ENCODE measurements at places on chromosomes 2 and 18.
A peak's percentile ranks its signal among the peaks of the same experiment; 100 is the strongest.

DNA sequence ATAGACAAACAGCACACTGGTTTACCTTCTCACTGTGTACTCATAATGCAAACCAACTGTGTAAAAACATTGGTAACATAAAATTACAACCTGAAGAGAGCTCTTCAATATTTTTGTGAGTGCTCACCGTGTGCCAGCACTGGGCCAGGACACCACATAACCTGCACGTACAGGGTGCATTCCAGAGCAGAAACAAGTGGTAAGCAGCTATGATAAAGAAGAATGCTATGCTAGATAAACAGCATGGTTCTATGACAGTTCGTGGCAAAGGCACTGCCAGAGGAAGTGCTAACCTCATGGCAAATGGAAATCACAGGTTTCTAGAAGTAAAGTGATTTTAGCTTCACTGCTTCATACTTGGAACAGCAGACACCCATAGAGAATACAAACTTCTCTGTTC lies 343.5 kb downstream of the MTX2 start:
- no peak for DNase-seq

- DNase-seq = no peak
These were observed 14.3 kb upstream of the FAHD2A start for GRCh38 chr2:95388091-95388692.

DNA sequence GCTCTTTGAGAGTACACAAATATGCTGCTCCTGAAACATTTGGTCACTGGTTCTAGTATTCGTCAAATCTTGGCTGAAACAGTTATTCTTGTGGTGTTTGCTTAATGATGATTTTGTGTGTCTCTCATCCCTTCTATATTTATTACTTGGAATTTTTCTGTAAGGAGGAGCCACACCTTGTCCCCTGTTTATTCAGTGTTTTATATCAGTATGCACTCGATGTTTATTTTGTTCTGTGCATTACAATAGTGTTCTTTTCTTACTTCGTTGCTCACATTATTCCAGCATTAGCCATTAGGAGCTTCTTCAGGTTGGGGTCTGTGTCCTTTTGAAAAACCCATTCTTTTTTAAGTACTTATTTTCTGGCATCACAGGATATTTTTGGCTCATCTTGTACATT lies 5.1 kb upstream of the RAMP1 start:
- DNase-seq = no peak

GRCh38 chr2:168976034-168976654 lies 55.0 kb downstream of the ABCB11 start:
- no peak for DNase-seq

GRCh38 chr18:73414598-73414997 lies 546.8 kb upstream of the NETO1 start:
- DNase-seq = no peak

- DNase-seq = no peak
These were observed 194.8 kb downstream of the LNPK start for GRCh38 chr2:175807031-175807873.

DNA sequence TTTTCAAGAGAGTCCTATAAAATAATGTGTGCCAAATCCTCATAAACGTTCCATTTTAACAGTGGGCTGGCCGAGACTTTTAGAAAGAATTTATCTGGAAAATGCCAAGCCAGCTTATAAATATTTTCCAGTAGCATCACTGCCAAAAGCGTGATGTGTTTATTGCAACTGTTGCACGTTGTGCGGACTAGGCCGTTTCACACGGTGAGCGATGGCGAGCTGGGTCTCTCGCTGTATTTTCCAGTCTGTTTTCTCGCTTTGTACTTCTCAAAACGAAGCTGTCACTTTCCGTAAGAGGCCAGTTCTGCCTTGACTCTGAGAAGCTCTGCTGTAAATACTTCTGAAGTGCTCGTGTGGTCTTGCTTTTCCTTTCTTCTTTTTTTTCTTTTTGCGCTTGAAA lies 65.0 kb upstream of the ZNF236 start:
- no peak for DNase-seq

DNA sequence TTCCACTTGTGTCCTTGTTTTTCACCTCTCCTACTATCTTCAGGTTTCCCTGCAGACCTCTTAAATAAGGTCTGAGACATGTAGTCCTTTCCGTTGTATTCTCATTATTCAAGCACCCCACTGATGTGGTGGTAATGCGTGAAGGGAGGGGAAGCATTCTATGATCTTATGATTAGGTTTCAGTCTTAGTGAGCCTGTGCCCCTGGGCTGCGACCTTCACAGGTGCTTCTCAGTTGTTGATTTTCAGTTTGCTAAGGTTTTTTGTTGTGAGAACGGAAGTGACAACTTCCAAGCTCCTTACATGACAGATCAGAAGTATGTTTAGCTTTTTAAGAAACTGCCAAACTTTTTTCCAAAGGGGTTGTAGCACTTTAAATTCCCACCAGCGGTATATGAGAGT lies 41.3 kb downstream of the VPS54 start:
- peak; percentile 15 for DNase-seq

GRCh38 chr2:105756435-105756834 lies 11.7 kb downstream of the NCK2 start:
- no peak for DNase-seq

DNA sequence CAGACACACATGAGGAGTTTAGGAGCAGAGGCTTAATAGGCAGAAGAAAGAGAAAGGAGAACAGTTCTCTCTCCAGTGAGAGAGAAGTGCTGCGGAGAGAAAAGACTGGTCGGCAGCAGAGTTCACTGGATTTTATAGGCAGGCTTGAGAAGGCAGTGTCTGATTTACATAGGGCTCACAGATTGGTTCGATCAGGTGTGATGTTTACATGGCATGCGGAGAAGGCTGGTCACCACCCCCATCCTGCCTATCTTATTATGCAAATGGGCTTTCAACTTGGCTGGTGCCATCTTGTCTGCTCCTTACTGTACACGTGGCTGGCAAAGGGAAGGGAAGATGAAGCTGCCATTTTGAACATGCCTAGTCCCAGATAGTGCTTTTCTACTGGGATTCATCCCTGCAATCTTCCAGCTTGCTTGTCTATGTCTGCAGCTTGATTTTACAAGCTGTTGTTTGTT lies 113.4 kb downstream of the AP1S3 start:
- no peak for DNase-seq

- no peak for DNase-seq
These were observed 655.5 kb upstream of the FANCL start for GRCh38 chr2:58896638-58897037.

- no peak for DNase-seq
These were observed 19.7 kb upstream of the MARCO start for GRCh38 chr2:118922254-118922653.

DNA sequence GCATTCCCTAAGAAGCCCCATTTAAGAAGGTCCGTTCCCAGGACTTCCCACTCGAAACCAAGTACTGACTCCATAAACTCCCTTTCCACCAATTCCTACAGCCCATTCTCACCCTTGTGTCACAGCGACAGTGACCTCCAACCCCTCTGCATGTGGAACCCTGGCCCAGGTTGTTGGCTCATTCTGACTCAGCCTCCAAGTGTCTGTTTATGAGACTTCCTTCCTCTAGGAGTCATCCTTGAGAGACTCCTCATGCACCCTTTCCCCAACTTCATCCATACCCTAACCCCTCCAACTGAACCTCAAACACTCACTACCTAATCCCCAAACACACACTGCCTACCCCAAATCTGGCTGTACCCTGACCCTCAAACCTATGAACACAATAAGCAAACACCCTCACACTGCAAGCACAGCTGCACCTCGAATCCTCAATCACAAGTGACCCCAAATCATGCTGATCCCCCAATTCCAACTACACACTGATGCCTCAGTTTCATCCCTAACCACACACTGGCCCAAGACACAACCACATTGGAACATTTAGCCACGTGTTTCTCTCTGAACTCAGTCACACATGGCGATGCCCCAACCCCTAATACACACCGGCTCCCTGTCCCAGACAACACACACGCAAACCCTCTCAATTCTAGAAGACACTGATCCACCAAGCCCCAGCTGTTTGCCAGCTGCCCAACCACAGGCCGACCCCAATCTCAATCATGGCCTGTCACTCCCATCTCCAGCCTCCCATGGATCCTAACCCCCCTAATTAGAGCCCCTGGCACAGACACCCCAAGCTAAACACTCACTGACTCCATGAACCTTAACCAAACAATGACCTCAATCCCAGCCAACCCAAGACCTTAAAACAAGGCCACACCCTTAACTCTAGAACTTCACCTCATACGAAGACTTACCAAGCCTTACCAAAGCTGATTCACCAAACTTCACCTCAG lies 219.6 kb downstream of the CYP26B1 start:
- DNase-seq = no peak

GRCh38 chr2:208501206-208501605 lies 94.6 kb downstream of the PTH2R start:
- DNase-seq = no peak

- no peak for DNase-seq
These were observed 229.2 kb downstream of the MYT1L start for GRCh38 chr2:2101924-2102323.

DNA sequence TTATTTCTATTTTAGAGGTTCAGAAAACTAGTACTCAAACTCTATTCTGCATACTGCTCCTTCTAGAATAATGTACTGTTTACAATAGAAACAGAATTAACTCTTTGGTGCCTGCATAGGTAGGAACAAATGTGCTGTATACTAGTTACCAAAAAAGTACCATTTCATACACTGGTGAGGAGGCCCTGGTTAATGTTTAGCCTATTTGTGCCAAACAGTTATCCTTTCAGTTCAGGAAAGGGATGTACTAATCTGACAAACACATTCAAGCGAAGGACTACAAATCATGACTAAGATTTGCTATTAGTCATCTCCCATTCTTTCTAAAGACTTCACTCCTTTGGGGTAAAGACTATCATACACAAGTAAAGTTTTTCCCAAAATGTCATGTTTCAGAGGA lies 47.4 kb downstream of the EXOC6B start:
- DNase-seq = no peak

GRCh38 chr2:227932403-227932802 lies 61.0 kb downstream of the DAW1 start:
- DNase-seq = no peak

GRCh38 chr2:25845843-25846505 lies 32.3 kb downstream of the ASXL2 start:
- DNase-seq = no peak

GRCh38 chr18:62285281-62285680 lies 39.8 kb upstream of the TNFRSF11A start:
- no peak for DNase-seq

GRCh38 chr2:234595829-234596228 lies 98.9 kb upstream of the ARL4C start:
- DNase-seq = no peak

GRCh38 chr2:38171208-38171855 lies 95.4 kb upstream of the CYP1B1 start:
- DNase-seq = no peak

DNA sequence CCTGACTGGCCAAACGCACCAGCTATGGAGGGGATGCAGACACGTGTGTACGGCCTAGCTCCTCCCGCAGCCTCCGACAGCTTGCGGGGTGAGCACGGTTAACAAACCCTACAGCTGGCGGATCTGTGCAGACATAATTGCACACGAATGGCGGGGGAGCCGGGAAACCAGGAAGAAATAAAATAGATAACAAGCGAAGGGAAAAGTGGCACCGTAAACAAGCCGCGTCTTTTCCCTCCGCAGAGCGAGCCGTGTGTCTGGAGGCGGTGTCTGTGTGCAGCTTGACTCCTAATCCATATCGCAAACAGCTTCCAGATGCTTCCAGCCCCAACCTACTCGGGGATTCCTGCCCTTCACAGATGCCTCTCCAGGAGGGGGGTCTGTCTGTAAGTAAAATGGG lies 853.1 kb upstream of the SALL3 start:
- DNase-seq = no peak

DNA sequence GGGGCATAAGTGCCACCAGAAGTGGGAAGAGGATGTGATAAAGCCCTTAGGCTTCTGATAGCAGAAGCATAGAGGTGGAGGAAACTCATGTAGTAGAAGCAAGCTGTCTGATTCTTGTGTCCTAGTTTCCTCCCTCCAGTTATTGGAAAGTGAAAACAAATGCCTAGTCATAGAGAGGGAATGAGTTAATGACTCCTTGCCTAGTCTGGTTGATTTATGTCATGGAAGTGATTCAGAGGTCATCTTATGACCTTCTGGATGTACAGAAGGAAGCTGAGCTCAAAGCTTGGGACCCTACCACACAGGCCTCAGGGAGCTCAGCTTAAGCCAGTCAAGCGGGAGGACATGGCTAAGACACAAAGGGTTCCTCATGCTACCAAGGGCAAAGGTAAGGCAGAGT lies 232.2 kb downstream of the THSD7B start:
- DNase-seq = no peak

DNA sequence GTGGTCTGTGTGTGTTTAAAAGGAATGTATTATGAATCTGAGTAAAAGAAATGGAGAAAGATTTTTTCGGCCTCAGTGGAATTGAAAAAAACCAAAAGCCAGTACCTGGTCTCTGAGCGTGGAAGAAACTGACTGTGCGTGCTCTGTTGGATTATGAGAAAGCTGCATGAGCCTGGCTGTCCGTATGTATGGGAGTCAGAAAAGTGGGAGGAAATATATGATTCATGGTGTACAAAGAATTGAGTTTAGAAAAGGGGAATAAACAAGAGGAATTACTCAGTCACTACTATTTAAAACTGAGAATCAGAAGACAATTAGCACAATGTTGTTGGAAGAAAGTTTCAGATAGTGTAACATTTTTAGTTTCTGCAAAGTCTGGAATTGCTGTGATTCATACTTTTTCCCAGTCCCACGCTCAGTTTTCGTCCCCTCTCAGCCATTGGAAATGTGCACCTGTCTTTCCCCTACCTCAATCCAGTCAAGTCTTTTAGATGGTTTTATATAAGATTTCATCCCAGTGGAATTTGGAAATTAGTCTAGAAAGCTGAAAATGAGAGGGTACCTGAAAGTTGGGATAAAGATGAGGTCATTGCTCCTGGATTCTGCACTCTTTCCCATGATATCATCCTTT lies 66.4 kb upstream of the CHMP1B start:
- DNase-seq = no peak

DNA sequence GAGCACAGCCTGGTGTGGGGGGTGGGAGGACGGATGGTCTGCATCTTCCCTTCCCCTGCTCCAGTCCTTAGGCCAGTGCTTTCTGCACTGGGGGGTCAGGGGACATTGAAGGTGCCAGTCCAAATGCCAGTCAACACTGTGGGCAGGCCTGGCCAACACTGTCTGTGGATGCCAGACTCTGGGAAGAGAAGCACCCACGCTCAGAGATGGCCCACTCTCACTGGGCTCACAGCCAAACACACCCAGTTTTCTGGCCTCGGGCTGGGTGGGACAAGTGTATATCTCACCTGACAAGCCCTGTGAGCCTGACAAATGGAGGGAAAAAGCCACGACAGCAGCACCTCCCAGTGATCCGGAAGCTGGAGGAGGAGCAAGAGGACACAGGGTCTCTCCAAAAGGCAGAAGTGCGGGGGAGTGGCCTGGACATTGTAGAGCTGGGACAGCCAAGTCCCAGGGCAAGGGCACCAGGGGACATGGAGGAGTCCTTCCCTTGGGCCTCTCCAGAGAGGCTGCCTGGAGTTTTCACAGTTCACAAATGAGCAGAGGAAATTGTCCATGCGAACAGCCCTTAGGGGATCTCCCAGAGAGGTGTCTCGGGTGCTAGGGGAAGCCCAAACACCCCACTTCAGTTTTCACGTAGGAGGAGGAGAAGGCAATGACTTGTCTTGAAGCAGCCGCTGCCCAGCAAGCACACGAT lies 79.3 kb downstream of the SDC1 start:
- DNase-seq = no peak

GRCh38 chr2:111037128-111037527 lies 83.6 kb upstream of the BCL2L11 start:
- no peak for DNase-seq

- no peak for DNase-seq
These were observed 37.8 kb upstream of the CCDC195 start for GRCh38 chr2:224753743-224754540.
